Activated T-helper 1 cell treated with anti-CD3 and anti-CD28 coated beads, Interleukin-2, amount 50 U/mL, for 16 hours (primary cell): ENCODE measurements at places on chromosomes 6 and 20.

DNA sequence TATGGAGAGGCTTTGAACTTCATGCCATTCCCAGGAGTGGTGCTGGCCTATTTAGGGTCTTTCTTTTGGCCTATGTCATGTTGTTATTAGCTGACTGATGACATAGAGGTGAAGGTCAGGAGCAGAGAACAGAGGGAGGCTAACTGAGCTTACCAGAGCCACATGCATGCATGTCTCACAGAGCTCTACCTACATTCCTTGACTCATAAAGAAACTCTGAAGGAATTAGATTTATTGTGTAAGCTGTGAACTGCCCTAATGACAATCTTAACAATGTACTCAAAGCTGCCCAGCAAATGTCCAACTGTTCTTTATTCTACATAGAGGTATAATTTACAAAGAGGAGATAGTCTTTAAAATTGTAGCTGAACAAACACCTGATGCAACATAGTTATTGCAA, 192.7 kb upstream of the CNR1 start:
- DNase-seq: no peak

GRCh38 chr6:41674231-41675000, 36.1 kb downstream of the MDFI start:
- no peak for DNase-seq

DNA sequence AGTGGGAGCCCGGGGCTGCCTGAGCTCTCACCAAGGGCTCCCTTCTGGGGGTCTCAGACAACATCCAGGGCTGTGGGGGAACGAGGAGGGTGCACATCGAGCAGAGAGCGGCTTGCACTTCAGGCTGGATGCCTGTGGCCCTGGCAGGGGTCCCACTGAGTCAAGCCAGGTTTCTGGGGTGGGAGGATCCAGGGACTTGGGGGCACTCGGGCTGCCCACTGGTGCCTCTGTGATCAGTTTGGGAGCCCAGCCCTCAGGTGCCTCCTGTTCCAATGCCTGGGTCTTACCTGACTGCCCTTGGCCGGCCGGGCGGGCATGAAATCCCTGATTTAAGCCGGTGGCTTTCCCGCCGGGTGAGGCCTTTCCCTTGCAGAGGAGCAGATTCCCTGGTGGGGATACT, 470 bp downstream of the COL20A1 start:
- no peak for DNase-seq

DNA sequence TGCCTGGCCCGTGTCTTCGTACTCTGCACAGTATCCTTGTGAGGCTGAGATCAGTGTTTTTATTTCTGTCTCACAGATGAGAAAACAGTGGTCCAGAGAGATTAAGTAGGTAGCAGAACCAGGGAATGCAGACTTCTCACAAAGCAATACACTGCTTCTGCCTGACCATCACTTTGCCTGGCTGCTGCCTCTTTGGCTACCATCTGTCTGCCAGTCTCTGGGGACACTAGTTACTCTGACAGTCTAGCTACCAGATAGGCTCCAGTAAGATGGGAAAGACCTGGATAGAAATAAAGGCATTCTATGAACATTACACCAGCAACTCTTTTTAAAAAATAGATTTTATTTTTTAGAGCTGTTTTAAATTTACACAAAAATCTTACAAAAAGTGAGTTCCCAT, 96.9 kb downstream of the PHACTR3 start:
- no peak for DNase-seq

GRCh38 chr6:117677553-117678141, 2.4 kb downstream of the NUS1 start:
- no peak for DNase-seq

DNA sequence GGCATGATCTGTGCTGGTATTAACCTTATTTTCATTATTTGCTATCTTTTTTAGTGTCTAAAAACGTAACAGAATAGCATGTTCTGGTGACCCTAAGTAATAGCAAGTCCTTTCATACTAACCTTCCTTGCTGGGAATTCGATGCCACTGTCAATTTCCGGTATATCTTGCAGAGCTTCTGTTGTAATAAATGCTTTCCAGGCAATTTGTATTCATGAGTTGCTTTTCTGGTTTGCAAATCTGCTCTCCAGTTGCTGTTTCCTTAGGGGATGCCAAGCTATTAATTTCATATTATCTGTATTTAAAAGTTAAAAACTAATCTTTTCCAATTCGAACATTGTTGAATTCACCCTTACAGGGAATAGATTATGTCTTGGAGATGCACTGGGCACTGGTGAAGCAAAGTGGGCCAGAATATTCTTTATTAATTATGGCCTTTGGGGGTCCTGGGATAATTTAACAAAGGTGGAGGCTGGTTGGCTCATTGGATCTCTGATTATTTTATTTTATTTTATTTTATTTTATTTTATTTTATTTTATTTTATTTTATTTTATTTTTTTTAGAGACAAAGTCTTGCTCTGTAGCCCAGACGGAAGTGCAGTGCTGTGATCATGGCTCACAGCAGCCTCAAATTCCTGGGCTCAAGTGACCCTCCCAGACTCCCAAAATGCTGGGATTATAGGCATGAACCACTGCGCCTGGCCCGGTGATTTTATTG, 123.6 kb upstream of the GLP1R start:
- no peak for DNase-seq

- no peak for DNase-seq
Measured at GRCh38 chr6:33949111-33949510, 145.3 kb upstream of the MLN start.

GRCh38 chr6:139313784-139314545, 22.2 kb upstream of the TXLNB start:
- DNase-seq: no peak

GRCh38 chr6:28812778-28813569, 110.8 kb downstream of the TRIM27 start:
- DNase-seq: no peak

DNA sequence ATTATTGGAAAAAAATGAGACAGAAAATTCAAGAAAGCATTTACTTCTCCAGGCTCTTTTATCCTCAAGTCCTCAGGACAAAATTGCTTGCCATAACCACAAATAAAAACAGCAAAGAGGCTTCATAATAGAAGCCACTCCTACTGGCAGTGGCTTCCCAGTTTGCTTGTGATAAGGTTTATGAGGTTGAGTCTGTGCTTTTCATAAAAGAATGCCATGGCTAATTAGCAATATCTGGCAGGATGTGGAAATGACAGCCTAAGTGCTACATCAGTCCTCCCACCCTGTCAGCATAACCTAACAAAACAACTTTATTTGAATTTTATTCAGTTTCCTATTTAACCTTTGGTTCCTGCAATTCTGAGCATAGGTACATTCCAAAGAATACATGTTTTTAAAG, 80.9 kb upstream of the HTR1E start:
- no peak for DNase-seq

DNA sequence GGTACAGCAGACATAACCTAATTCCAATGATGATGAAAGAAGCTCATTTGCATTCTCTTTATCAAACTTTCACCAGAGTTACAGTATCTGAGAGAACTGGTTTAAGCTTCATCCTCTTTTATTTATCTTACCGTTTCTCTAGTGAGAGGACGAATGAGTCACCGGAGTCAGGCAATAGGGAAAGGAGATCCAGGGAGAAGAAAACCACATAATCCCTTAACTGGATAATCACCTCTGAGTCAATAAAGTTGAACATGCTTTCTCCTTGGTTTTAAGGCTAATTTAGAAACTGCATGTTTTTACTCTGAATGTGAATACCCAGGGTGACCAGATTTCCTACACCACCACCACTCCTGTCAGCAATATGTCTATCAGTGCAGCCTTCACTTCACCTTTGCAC, 313.7 kb upstream of the TBX18 start:
- no peak for DNase-seq

- no peak for DNase-seq
Measured at GRCh38 chr20:35446356-35447078, 8.5 kb upstream of the GDF5 start.

- no peak for DNase-seq
Measured at GRCh38 chr6:139926711-139927110, 552.3 kb upstream of the CITED2 start.

- DNase-seq: no peak
Measured at GRCh38 chr20:62030834-62031434, 34.7 kb downstream of the TAF4 start.

- DNase-seq: no peak
Measured at GRCh38 chr6:79631693-79632172, 604 bp downstream of the SH3BGRL2 start.

GRCh38 chr6:164396071-164397047, 913.0 kb downstream of the C6orf118 start:
- no peak for DNase-seq

DNA sequence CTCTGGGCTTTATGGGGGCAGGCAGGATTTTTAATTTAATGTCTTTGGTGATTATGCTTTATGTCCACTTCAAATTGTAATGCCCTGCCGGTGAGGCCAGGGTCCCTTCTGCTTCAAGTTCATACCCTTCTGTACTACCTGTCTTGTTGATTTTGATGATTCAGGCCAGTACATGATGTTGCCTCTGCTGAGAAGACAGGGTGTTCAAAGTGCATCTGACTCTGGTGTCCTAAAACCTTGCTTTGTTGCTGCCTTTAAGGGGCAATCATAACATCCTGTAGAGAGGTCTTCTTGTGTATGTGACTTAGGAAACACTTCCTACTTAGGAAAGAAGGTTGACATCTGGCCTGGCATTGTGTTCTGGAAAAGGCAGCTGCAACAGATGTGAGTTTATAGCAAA, 113.2 kb downstream of the TMEM170B start:
- no peak for DNase-seq

DNA sequence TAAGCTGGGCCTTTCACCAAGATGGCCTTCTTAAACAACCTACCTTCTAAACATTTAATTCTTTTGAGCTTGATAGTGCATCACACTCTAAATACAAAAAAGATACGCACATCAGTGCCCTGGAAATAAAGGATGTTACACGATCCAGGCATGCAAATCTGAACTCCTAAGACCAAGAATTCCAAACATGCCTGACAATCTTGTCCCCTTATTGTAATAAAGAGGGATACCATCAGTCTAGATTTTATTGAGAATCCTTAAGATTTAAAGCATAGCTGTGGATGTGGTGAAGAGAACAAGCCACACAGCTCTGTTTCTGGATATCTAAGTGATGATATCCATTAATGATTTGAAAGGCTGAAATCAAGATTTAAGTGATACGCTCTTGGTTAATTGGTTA, 13.0 kb downstream of the ZNF451 start:
- DNase-seq: no peak

GRCh38 chr20:32560989-32561830, 23.9 kb downstream of the NOL4L start:
- no peak for DNase-seq

GRCh38 chr6:44268095-44268628, 2.1 kb upstream of the TMEM151B start:
- DNase-seq: peak; percentile 42

DNA sequence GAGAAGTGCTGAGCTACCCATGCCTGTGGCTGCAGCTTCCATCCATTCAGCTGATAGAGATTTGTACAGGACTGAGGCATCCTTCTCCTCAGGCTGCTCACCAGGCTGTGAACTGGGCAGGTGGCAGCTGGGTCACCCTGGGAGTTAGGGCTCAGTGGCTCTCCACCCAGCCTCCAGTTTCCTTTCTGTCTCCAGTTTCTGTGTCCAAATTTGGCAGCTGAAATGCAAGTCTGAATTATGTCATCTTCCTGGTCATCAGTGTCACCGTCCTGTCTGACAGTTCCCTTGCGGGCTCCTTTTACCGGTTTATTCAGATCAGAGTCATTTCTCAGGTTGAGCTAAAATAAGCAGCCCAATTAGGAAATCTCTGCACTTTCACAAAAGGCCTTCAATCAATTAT, 93.3 kb downstream of the EDN1 start:
- DNase-seq: no peak

DNA sequence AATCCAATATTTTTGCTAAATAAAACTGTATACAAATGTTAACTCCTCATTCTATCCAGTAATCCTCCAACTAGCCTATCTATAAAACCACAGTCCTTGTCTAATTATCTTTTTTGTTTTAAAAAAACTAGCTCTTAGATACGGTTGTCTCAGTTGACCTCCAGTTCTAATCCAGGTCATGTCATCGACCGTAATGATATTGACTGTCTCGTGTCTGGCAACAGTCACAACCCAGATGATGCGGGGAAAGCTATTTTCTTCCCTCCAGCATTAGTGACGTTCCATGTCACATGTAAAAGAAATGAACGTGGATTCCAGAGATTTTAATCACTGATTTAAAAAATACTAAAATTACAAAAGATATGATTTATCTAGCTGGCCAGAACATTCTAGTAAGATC, 35.5 kb downstream of the HEBP2 start:
- no peak for DNase-seq

- DNase-seq: no peak
Measured at GRCh38 chr6:40721271-40721952, 134.2 kb upstream of the LRFN2 start.

DNA sequence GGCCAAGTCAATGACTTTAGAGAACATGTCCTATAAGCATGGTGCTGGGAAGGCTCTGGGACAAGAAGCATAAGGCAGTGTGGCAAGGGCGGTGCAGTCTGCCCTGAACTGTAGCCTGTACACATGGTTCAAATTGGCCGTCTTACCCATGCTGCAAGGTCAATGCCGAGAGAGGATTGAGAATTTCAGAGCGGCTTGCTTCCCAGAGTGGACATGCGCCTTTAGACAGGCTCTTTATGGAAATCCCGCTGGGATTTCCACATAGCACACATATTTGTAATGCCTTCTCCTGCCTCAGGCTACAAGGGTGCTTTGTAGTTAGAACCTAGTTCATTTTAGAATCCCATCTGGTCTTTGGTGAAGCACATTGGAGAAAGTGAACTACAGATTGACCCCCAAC, 36.1 kb upstream of the CEP162 start:
- no peak for DNase-seq

- DNase-seq: no peak
Measured at GRCh38 chr6:14478381-14479225, 361.0 kb downstream of the CD83 start.

DNA sequence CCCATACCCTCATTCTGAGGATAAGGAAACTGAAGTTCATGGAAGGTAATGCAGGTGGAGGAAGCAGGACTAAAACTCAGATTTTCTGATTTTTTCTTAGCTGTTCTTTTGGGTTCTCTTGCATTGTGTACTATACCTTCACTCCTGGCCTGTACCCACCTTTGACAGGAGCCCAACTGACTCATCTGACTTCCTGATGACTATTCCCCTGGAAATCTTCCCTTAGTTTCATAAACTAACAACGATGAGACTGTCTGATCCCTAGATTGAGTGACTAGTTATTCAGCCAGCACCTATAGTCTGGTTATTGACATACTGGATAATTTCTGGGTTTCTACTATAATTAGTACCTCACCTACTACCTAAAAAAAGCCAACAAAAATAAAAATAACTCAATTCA, 10.1 kb downstream of the CRYBG1 start:
- no peak for DNase-seq

DNA sequence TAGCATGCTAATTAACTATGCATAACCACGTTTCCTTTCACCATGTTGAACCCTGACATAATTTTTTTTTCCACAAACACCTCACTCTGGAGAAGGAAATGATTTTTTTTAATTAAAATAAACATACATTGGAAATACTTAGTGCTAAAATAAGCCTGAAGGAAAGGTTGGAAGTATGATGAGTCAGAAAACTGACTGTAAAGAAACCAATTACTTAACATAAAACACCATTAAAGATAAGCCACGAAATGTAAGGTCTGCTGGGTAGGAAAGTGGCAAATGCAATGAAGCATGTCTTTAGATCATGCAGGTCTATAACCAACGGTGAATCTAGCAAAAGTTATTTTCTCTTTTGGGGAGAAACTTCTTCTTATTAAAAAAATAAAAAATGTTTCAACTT, 47.5 kb downstream of the OPRM1 start:
- no peak for DNase-seq

GRCh38 chr20:50983321-50983720, 24.7 kb downstream of the MOCS3 start:
- no peak for DNase-seq
